Activated T-helper 17 cell treated with anti-CD3 and anti-CD28 coated beads, Interleukin-2, amount 50 U/mL, for 72 hours (primary cell): ENCODE measurements at places on chromosomes 4 and X. TPM values are rescaled to one million over a fixed set of nuclear protein-coding genes. Genes with fewer than 3 reads are reported as not detected.

- ATAC-seq: no peak
These were observed 191.4 kb downstream of the SPRY1 start for GRCh38 chr4:123587983-123588494.

- no peak for ATAC-seq
These were observed 26.4 kb downstream of the EREG start for GRCh38 chr4:74391346-74391745.

Gene FAM47A
- not detected for total RNA-seq

Gene PPP3CA
- 20.5 TPM for total RNA-seq

DNA sequence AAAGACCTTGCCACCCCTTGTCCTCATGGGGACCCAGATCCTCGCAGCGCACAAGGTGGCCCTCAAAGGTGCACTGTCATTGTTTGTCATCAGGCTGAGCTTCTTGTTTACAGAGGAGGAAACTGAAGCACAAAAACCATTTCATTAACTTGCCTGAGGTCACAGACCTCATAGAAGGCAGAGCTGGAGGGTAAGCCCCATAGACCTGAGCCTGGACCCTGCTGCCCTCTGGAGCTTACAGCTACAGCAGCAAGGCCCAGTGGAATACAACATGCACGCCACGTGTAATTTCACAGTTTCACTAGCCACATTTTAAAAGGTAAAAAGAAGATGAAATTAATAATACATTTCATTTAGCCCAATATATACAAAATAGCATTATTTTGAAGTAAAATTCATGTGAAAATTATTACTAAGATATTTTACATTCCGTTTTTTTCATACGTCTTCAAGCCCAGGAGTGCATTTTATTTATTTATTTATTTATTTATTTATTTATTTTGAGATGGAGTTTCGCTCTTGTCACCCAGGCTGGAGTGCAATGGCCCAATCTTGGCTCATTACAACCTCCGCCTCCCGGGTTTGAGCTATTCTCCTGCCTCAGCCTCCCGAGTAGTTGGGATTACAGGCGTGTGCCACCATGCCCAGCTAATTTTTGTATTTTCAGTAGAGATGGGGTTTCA lies 8.8 kb downstream of the JAKMIP1 start:
- no peak for ATAC-seq

- ATAC-seq: no peak
These were observed 25.1 kb downstream of the SASH3 start for GRCh38 chrX:129804806-129805205.

Gene SOX3
- total RNA-seq: not detected

DNA sequence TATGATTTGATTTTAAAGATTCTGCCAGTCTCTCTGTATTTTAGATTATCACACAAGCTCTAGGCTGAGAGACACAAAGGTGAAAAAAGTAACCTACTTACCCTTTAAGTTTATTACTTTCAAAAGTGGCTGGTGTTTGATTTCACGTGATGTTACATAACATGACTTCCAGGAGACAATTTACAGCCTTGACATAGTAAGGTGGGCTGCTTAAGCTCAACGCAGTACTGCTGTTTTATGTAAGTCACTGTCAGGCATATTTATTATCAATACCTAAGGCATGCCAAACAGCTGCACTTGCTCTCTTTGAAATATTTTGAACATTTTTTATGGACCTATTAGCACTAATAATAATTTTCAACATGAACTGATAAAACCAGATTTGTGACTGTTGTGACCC lies 451.5 kb upstream of the FAM241A start:
- no peak for ATAC-seq

GRCh38 chr4:10160281-10160856 lies 43.8 kb upstream of the WDR1 start:
- ATAC-seq: no peak

DNA sequence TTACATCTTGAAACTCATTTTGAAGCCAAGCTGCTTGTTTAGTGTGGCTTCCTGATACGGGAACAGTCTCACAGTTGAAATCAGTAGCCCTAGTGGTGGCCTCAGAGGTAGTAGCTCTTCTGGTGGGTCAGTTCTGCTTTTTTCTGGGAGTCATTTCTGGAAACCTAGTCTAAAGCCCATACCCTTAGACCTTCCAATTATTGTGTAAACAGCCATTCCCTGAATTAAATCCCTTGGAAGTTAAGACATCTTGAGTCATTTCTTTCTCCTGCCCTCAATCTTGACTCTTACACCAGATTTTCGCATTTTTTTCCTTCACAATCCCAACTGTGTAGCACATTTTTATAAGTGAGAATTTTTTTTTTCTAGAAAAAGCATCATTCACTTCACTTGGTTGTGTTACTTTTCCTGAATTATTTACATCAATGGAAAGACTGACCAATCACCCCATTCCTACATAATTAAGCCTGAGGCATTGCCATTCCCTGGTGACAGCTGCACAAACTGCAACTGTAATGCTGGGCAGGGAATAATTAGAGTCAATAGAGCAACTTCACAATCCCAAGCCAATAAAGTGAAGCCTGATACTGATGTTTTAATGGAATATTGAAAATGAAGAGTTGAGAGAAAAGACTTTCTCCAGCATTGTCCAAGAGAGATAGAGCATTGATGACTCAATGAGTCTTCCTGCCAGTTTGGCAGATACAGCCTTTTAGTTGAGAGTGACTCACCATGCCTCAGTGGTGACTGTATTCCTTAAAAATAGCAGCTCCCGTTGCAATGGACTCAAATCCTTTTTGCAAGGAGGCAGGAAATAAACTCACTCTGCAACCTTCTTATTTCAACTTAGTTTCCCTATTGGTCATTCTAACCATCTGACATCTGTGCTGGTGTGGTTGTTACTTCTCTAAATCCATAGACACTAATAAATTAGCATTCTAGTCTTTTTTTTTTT lies 13.0 kb upstream of the SEPSECS start:
- ATAC-seq: peak; percentile 91

- ATAC-seq: peak; percentile 49
These were observed 2.0 kb upstream of the GPR34 start for GRCh38 chrX:41686788-41687187.

Gene SHOX
- total RNA-seq: not detected

- ATAC-seq: no peak
These were observed 267.2 kb downstream of the MAPK10 start for GRCh38 chr4:86092684-86093083.

DNA sequence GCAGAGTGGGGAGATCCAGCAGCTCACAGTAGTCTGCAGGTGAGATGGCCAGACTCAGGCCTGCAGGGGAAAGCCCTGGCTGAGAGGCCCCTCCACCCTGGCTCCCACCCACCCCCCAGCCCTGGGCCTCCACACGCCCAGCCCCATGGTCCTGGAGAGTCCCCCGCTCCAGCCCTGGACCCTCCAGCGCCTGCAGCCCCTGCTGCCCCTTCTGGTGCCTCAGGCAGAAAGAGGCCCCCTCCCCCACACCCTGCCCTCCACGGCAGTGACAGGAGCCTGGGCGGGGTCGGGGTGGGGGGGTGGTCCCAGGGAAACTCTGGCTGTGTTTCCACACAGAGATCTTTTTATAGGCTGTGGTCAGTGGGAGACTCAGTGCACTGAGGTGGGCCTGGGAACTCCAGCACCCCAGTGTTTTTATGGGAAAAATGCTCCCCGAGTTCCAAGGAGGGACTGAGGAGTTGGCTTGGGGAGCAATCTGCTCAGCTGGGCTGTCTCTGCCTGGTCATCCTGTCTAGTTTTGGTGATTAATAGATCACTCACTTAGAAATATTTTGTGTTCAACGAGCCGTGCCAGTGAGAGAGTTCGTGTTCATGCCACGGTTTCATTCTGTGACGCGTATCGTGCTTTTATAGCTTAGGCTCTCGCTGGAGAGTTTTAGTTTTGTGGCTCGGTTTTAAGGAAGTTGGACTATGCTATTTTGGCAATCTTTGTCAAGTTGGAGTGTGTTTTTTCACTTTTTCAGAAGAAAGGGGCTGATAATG lies 53.1 kb upstream of the HGFAC start:
- ATAC-seq: no peak

Gene CT45A3
- total RNA-seq: not detected

DNA sequence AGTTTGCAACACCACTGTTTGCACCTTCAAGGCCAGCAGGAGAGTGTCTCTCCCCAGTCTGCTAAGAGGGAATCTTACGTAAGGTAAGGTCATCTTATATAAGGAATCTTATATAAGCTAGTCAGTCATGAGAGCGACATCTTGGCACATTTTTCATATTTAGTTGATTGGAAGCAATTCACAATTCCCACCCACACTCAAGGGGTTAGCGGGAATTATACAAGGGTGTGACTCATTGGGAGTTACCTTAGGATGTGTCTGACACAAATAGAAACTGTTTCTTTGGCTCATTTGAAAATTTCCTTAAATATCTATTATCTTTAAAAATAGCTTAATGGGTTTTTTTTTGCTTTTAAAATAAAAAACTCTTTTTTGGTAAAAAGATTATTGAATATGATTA lies 62.1 kb upstream of the GRPR start:
- no peak for ATAC-seq

GRCh38 chr4:89099034-89099433 lies 12.3 kb upstream of the TIGD2 start:
- ATAC-seq: no peak

- ATAC-seq: no peak
These were observed 53.0 kb downstream of the PTCHD1 start for GRCh38 chrX:23387550-23388184.

DNA sequence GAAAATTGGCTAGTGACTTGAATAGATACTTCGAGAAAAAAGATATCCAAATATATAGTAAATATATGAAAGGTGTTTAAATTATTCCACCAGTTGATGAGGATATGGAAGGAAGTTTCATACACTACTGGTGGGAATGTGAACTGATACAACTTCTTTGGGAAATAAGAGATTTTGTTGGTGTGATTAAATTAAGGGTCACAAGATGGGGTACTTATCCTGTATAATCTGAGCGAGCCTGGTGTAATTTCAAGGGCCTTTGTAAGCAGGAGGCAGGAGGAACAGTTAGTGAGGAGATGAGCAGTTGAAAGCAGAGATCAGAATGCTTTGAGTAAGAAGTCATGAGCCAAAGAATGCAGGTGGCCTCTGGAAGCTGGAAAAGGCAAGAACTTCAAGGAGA lies 192.2 kb downstream of the KCTD8 start:
- no peak for ATAC-seq

- ATAC-seq: peak; percentile 64
These were observed at the start of gene CRLF2 for GRCh38 chrX:1212532-1212931. Gene CRLF2, minus strand, starts transcription at chrX:1212649. Its CDS starts 15 bp downstream, at chrX:1212634.

GRCh38 chrX:132591719-132592275 lies 103.0 kb upstream of the MBNL3 start:
- no peak for ATAC-seq

Gene TCEAL7
- total RNA-seq: not detected

GRCh38 chr4:147610686-147611085 lies 6.5 kb upstream of the TMEM184C start:
- no peak for ATAC-seq

- ATAC-seq: no peak
These were observed 61.8 kb upstream of the SH3RF1 start for GRCh38 chr4:169332583-169332982.

Gene CDS1
- 0.16 TPM for total RNA-seq
